ENCODE measurements at places on chromosomes 3 and 15.

- no peak for DNase-seq
Measured at GRCh38 chr3:170189398-170190256, 8.1 kb upstream of the PHC3 start.

DNA sequence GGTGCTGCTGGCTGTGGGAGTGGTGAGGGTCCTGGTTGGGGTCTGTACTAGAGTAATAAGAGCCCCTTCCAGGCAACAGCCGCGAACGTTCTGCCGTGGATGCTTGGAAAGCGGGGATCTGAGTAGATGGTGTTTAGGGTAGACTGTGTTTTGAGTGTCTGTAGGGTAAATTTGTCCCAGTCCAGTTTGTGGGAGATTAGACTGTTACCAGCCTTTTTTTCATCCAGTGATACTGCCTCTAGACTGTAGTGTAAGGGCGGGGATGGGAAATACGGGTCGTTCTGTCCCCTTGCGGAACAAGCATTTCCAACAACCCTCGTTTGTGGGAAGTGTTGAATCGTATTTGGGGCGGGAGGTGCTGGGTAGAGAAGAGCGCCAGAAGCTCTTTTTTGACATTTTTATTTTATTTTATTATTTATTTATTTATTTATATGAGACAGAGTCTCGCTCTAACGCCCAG lies 424 bp downstream of the HAUS2 start:
- DNase-seq, result peak; percentile 54

DNA sequence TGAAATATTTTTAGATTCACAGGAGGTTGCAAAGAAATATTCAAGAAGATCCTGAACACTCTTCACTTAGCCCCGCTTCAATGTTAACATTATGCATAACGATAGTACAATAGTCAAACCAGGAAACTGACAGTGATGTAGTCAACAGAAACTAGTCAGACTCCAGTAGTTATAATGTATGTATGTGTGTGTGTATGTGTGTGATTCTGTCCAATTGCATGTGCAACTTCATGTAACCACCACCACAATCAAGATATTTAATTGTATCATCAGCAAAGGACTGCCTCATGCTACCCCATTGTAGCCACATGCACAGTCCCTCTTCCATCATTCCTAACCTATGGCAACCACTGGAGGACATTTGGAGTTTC lies 77.9 kb downstream of the APBA2 start:
- DNase-seq, result no peak

- DNase-seq, result no peak
Measured at GRCh38 chr3:25547103-25547502, 117.6 kb downstream of the TOP2B start.

DNA sequence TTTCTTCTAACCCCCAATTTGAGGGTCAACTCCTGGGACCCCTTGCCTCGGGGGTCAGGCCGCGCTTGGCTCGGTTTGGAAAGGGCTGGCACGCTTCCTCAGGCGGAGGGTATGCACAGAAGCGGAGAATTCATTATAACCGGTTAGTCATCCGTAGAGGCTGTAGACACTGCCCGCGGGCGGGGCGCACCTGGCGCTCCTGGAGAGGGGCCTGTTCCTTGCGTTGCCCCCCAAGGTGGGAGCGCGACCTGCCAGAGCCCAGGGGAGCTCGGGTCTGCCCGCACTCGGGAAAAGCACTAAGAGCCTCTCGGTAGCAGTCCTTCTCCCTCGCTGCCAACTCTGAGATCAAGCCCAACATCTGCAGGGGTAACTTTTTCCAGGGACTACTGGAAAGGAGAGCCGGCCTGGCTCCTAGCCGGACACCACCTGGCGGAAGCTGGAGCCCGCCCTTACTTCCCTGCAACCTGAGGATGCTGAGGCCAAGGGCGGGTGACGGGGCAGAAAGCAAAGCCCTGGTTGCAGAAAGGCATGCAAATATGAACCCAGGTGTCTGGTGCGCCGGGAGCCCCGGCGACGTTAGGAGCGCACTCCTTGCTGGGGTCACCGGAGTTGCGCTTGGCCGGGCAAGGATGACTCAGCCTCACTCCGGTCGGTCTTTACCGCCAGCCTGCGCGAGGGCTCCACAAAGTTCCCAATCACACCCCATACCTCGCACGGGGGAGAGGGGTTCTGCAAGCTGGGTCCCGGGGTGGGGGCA lies 1.5 kb upstream of the CACNA2D3 start:
- DNase-seq, result peak; percentile 20

GRCh38 chr3:66138336-66139313 lies 82.2 kb upstream of the SLC25A26 start:
- DNase-seq, result peak; percentile 72

DNA sequence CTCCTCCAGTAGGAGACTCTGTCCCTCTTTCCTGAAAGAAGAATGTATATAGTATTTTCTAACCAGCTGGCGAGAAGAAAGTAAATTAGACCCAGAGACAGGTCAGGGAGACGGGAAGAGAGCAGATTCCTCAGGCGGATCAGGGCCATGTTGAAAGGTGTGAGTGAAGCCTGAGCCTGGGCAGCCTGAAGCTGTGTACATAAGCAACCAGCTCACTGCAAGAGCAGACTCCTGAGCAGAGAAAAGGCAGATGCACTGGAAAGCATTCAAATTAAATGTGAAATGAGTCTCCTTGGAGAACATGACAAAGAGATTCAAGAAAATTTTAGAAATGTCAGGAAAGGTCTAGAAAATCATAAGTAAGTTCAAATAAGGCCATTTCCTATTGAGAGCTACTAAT lies 165.8 kb downstream of the GOLIM4 start:
- DNase-seq, result no peak

- no peak for DNase-seq
Measured at GRCh38 chr3:174419216-174419615, 439.9 kb upstream of the NAALADL2 start.

DNA sequence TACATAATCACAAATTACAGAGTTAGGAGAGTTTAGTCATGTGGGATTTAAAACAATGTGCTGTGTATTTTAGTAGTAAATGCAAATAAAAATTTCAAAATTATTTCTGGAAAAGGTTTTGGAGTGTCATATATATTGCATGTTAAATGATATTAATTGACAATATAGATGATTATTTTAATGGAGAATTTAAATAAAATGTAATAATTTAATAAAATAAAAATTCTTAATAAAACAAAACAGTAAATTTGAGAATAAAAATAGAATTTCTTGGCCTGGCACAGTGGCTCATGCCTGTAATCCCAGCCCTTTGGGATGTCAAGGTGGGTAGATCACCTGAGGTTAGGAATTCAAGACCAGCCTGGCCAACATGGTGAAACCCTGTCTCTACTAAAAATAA lies 1442.8 kb upstream of the ALCAM start:
- no peak for DNase-seq

GRCh38 chr15:80456517-80457492 lies 52.6 kb downstream of the ARNT2 start:
- DNase-seq, result peak; percentile 40

- DNase-seq, result no peak
Measured at GRCh38 chr3:18238332-18238731, 186.8 kb downstream of the SATB1 start.

DNA sequence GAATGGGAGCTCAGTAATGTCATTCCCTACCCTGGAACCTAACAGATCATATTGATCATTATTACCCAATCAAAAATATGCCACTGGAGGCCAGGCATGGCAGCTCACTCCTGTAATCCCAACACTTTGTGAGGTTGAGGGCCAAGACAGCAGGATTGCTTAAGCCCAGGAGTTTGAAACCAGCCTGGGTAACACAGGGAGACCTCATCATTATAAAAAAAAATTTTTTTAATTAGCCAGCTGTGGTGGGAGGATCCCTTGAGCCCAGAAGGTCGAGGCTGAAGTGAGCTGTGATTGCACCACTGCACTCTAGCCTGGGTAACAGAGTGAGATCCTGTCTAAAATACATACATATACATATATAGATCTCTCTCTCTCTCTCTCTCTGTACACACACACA lies 10.2 kb downstream of the IGDCC4 start:
- DNase-seq, result no peak

DNA sequence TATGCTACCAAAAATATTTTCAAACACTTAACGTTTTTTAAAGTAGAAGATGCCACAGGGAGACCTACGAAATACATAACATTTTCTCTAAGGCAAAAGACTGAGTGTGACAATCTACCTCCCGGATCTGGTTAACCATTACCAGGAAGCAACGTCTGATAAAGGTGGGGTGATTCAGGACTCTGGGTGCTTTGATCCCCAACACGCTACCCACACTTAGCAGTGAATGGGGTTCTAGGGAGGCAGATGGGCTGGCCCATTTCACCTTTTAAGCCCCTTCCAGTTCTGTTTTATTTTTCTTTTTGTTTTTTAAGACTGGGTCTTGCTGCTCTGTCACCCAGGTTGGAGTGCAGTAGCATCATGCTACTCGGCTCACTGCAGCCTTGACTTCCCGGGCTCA lies 39.5 kb downstream of the EIF4E3 start:
- no peak for DNase-seq

GRCh38 chr3:197444793-197445379 lies 110.9 kb downstream of the BDH1 start:
- DNase-seq, result no peak

- peak; percentile 49 for DNase-seq
Measured at GRCh38 chr15:34582461-34583371, 735 bp downstream of the GOLGA8B start.

DNA sequence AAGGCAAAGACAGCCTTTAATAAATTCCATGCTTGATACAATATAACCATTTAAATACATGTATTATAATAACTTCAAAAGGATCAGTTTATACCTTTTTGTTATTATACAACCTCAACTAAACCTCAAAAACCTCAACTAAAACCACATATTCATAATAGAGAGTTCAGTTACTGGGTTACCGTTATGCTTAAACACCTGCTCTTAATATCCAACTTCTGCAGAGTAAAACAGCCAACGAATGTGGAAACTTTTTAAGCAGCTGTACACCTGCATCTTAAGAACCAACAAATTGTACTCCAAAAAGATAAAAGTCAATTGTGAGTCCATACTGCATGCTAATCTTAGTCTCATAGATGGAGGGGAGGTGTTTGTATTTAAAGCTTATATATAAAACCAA lies 53.5 kb downstream of the TFDP2 start:
- no peak for DNase-seq

GRCh38 chr3:159238646-159239045 lies 436.8 kb downstream of the MFSD1 start:
- peak; percentile 61 for DNase-seq

DNA sequence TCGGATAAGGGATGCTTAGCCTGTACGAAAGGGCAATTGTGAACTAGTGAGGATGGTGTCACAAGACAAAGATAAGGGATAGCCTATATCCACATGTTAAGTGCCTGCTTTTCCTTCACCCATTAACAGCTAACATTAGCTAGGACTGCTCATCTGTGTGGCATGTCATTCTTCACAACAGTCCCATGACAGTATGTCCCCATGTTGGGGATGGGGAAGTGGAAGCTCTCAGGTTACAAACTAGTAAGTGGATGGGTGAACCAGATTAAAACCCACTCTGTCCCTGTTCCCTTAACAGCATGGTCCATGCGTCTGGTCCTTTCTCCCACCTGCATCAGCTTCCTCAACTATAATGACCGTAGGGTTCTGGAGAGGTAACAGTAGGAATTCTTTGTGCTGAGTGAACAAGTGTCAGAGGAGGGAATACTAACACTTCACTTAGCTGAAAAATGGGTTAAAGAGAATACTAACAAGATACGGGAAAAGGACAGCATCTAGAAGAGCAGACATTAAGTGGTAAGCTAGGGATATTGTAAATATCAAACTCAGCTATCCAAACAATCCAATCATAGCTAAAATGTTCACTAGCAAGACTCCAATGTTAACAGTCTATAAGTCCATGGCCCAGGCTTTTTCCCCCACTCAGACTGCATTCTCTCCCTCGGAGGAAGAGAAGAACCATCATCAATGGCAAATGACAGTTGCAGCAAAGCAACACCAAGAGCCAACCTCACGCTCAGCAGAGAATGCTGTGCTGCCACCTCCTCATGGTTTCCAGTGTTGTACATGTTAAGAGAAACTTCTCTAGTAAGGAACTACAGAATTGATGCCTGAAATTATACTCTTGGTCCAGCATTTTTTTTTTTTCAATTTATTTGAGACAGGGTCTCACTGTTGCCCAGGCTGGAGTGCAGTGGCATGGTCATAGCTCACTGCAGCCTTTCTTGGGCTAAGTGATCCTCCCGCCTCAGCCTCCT lies 5.0 kb downstream of the RPLP1 start:
- DNase-seq, result no peak

DNA sequence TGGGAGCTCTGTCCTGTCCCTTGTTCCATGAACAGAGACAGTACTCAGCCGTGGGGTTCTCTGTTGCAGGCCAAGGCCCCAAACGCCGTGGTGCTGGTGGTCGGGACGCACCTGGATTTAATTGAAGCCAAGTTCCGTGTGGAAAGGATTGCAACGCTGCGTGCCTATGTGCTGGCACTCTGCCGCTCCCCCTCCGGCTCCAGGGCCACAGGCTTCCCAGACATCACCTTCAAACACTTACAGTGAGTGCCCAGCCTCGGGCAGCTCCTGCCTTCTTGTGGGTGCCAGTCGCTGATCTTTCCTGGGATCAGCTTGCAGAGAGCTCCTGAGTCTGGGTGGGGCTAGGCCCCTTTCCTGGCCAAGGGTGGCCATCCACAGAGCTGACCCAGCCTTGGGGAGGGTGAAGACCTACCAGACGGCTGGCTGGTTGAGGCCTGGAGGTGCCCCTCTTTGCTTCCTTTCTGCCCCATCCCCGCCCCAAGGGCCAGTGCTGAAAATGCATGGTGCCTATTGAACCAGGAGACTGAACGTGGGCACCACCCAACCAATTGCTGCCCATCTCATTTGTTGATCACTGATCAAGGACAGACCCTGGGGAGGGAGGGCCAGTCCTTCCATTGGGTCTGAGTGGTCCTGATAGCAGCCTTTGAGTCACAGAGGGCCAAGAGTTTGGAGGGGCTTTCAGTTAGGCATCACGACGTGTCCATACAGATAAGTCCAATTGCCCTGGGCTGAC lies 106.9 kb downstream of the LRRK1 start:
- DNase-seq, result no peak

DNA sequence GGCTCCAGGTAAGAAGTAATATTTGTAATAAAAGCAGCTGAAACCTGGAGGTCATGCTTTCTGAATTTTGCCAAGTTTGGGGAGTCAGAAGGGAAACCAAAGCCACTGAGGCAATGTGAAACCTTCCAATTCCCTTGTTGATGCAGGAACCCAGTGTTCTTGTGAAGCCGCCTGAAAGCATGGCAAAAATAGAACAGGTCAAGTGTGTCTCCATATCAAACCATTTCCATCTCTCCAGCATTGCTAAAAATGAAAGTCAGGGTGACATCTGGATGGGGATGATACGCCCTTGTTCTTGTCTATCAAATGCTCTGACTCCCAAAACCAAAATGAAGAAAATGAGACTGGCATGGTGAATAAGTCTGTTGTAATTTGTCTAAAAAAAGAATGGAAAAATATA lies 362.5 kb downstream of the VPS13C start:
- DNase-seq, result no peak

DNA sequence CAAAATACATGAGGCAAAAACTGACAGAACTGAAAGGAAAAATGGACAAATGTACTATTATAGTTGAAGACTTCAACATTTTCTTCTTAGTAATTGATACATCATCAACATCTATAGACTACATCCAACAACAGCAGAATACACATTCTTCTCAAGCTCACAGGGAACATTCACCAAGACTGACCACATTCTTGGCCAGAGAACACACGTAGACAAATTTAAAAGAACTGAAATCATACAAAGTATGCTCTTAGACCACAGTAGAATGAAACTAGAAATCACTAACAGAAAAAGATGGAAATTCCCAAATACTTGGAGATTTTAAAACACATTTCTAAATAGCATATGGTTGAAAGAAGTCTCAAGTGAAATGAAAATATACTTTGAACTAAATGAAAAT lies 55.1 kb upstream of the NSMCE3 start:
- DNase-seq, result no peak

Data from RPMI7951 (cell line).